Activated naive CD8-positive, alpha-beta T cell treated with anti-CD3 and anti-CD28 coated beads for 36 hours (primary cell): ENCODE measurements at places on chromosomes 1 and 21. TPM values are rescaled to one million over a fixed set of nuclear protein-coding genes. Genes with fewer than 3 reads are reported as not detected.

NTRK1 gene
- total RNA-seq, result 3.4 TPM

MNDA gene
- total RNA-seq, result not detected

- no peak overlapping the region for H3K4me3 ChIP-seq
- peaks cover 11% of the 10 kb centered on the region for H3K27me3 ChIP-seq
- no peak for DNase-seq
- H3K4me1 ChIP-seq, result no peaks in the 10 kb centered on the region
These were observed 573.3 kb downstream of the PTPRU start for GRCh38 chr1:29809446-29810120.

DNA sequence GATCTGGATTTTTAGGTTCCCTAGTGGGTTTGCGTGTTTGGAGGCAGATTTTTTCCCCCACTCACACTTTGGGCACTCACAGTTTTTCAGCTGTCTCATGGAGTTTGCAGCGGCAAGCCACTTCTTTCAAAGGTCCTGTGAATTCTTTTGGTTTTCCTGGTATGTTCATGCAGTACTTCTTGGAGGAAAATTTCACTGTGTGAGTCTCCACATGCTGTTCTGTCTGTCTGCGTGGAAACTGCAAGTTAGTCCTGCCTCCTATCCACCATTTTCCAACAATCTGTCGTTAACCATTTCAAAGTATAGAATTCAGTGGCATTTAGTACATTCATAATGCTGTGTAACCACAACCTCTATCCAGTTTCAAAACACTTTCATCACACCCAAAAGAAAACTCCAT, 793 bp upstream of the FMO1 start:
- no peaks in the 10 kb centered on the region for H3K36me3 ChIP-seq
- no peak overlapping the region for H3K4me3 ChIP-seq
- H3K27ac ChIP-seq, result no peak overlapping the region
- peaks cover 32% of the 10 kb centered on the region for H3K27me3 ChIP-seq

DNA sequence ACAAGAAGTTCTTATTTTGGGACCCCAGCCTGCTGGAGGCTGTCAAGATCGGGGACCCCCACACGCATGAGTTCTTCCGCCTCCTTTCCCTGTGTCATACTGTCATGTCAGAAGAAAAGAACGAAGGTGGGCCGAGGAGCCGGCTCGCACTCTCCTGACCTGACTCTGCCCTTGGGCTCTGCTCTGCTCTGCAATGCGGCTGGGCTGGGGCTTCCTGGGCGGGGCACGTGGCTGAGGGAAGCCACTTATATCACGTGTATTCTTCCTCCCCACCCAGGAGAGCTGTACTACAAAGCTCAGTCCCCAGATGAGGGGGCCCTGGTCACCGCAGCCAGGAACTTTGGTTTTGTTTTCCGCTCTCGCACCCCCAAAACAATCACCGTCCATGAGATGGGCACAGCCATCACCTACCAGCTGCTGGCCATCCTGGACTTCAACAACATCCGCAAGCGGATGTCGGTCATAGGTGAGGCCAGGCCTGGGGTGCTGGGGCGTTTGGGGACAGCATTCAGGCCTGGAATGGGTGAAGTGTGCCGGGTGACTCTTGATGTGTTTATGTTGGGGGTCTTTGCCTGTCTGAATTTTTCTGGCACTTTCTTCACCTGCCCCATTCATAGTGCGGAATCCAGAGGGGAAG, 17.6 kb downstream of the ATP8B2 start:
- peak overlapping the region; percentile 72 for H3K4me3 ChIP-seq
- peaks cover 77% of the 10 kb centered on the region for H3K4me1 ChIP-seq
- DNase-seq, result peak; percentile 77
- no peaks in the 10 kb centered on the region for H3K27me3 ChIP-seq
- H3K36me3 ChIP-seq, result peaks cover 79% of the 10 kb centered on the region

- H3K36me3 ChIP-seq, result no peaks in the 10 kb centered on the region
- no peaks in the 10 kb centered on the region for H3K27me3 ChIP-seq
- no peak overlapping the region for H3K4me3 ChIP-seq
- DNase-seq, result no peak
- no peaks in the 10 kb centered on the region for H3K4me1 ChIP-seq
These were observed 334.3 kb upstream of the ADAMTS5 start for GRCh38 chr21:27301220-27301619.

DNA sequence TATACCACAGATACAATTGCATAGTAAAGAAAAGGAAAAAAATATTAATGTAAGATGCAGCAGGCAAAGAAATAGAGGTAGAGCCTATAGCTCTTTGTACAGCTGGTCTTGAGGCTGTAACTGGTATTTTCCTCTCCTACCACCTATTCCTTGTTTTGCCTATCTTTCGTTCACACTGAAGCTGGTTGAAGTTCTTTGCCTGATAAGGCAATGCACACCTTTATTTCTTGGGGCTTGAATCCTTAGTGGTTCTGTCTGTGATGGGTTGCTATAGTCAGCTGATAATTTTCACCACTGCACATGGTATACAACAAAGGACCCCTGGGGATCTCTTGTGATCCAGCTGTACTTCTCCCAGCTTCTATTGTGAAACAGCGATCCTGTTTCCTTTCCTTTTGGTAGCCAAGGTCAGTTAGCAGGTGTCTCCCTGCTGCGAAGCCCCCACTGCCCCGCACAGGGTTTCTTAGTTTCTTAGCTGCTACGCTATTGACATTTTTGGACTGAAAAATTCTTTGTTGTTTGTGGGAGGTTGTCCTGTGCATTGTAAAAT, 9.9 kb upstream of the TSNAX start:
- no peak overlapping the region for H3K27ac ChIP-seq
- H3K36me3 ChIP-seq, result no peaks in the 10 kb centered on the region
- H3K4me1 ChIP-seq, result no peaks in the 10 kb centered on the region
- DNase-seq, result no peak
- no peak overlapping the region for H3K4me3 ChIP-seq
